NCI-H2107 (cell line): ENCODE measurements at places on chromosomes 2 and 18.

GRCh38 chr18:28110924-28111323, 66.0 kb downstream of the CDH2 start:
- no peak for DNase-seq

DNA sequence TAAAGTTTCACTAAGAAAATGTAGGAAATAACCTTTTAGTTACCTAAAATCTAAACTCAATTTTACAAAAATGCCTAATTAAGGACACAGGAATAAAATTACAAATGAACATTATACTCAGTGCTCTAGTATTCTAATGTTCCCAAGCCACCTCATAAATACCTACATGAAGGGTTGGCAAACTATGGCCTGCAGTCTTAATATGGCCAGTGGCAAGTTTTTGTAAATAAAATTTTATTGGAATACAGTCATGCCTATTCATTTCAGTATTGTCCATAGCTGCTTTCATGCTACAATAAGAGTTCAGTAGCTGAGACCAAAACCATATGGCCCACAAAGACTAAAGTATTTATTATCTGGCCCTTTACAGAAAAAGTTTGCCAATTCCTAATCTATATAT, 53.8 kb downstream of the SS18 start:
- no peak for DNase-seq

- DNase-seq, result no peak
Observed at GRCh38 chr2:230694241-230694640, 18.4 kb upstream of the CAB39 start.

GRCh38 chr2:156526950-156527636, 90.9 kb downstream of the GPD2 start:
- DNase-seq, result no peak

GRCh38 chr18:62621546-62621945, 93.8 kb upstream of the PHLPP1 start:
- DNase-seq, result no peak

DNA sequence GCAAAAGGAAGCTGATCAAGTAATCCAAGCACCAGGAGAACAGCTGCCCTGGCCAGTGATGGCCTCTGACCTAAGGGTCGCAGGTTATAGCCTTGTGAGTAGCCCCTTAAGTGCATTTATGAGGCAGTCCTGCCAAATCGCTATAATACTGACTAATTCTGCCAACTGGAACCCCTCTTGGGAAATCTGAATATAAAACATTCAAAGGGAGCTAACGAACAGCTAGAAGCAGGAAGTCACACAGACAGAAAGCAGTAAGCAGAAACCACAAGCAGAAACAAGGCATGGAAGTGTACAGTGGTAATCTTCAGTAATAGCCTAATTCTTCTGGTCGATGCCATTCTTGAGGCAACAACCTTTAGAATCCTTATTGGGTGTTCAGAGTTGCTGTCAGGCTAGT, 521.3 kb downstream of the METTL4 start:
- no peak for DNase-seq

DNA sequence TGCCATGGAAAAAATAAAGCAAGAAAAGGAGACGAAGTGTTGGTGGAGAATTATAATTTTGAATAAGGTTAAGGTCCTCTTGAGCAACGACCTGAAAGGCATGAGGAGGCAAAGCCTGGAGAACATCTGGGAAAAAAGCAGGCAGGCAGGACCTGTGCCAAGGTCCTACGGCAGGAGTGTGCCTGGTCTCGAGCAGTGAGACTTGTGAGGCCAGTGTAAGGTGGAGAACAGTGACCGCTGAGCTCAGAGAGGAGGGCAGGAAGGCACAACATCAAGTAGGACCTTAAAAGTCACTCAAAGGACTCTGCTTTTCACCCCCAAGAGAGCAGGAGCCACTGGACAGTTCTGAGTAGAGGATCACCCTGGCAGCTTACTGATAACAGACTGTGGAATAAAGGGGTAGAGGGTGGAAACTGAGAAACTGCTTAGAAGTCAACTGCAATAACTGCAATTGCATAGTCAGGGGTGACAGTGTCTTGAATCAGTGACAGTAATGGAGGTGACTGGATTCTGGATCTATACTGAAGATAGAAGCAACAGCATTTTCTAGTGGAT, 3.5 kb downstream of the NOL10 start:
- DNase-seq, result no peak

- no peak for DNase-seq
Observed at GRCh38 chr2:40192864-40193669, 258.8 kb downstream of the SLC8A1 start.

- DNase-seq, result no peak
Observed at GRCh38 chr2:19041434-19042041, 316.9 kb downstream of the OSR1 start.

DNA sequence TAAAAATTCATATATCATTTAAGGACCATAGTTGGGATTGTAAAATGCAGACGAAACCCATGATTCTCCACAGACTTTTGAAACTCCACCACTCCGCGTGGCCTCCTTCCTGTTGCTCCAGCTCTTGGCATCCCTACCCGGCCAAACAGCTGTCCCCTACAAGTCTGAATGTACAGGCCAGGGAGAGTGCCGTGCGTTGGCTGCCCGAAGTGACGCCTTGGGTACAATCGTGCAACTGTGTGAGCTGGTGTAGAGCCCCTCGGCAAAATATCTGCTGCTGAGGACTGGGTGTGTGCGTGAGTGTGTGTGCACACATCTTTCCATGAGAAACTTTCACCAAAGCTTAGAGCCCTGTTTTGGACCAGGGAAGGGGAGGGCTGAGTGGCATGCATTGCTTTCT, 43.8 kb upstream of the ZNF516 start:
- DNase-seq, result no peak

- DNase-seq, result no peak
Observed at GRCh38 chr2:64338910-64339500, 115.0 kb upstream of the LGALSL start.

DNA sequence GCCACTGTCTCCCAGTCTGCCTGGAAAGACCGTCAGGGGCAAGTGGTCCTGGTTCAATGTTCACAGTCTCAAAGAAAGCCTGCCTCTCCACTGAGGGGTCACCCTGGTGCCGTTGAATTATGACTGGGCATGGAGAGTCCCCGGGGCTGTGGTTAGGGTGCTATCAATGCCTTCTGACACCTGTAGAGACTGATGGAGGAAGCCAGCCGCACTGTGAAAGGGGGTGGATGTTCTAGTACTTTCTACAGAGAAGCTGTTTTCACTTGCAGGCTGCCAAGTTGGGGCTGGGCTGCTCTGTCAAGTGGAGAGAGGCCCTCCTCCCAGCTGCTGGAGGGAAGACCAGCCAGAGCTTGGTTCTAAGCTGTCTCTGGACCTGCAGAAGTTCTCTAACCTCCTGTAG, 80.5 kb downstream of the BCL2L11 start:
- no peak for DNase-seq

GRCh38 chr2:41723526-41723925, 324.3 kb upstream of the PKDCC start:
- DNase-seq, result no peak

DNA sequence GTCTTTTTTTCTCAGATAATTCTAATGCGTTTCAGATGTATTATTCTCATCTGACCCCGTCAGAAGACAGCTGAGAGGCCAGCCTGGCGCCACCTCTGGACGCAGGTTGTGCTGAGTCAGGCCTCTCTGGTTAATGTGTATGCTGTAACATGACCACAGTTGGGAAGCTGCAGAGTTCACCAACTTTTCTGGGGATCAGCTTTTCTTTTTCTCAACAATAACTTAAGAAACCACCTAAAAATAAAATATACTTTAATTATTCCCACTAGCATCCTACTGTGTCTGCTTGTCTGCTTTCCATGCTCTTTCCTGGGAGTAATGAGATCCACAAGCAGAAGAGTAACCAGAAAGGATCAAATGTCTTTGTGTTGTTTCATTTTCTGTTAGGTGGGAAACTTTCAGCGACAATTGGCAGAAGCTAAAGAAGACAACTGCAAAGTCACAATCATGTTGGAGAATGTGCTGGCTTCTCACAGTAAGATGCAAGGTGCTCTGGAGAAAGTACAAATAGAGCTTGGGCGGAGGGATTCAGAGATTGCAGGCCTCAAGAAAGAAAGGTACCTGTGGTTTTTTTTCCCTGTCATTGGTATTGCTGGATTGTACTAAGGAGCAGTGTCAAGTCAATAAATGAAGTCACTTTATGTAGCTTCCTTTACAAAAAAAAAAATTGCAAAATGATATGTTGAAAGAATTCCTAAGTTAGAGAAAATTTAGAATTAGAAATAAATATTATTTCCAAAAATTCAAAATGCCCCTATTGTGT, 79.8 kb downstream of the CCDC150 start:
- no peak for DNase-seq

- DNase-seq, result no peak
Observed at GRCh38 chr2:32522770-32523169, 105.1 kb upstream of the TTC27 start.

GRCh38 chr2:167181688-167182087, 293.4 kb downstream of the XIRP2 start:
- no peak for DNase-seq

DNA sequence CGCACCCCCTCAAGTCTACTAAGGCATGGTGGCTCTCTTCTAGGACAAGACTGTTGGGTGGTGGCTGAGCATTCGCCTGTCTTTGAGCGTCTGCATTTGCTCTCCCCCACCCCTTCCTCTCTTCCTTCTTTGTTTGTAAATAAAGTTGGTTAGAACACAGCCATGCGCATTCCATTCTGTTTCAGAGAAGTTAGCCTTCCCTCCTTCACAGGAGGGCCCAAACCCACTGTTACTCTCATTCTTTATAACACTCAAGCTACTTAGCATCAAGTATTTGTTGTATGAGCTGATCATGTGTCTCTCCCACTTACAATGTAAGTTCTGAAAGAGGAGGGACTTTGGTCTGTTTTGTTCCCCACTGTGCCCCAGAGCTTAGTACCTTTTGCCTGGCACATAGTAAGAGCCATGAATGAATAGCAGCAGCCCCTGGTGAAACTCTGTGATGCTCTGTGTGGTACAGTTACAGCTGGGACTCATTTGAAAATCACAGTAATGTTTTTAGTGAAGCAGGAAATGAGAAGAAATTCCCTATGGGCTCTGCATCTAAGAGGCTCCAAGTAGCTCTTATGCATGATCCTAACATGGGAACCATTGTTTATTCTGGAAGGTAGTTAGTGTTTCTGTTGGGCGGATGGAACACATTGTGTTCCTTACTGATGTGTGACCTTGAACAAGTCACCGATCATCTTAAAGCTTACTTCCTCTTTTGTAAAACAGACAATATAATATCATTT, 7.7 kb downstream of the MGAT5 start:
- DNase-seq, result no peak

- DNase-seq, result no peak
Observed at GRCh38 chr2:133906926-133907325, 338.7 kb upstream of the NCKAP5 start.

DNA sequence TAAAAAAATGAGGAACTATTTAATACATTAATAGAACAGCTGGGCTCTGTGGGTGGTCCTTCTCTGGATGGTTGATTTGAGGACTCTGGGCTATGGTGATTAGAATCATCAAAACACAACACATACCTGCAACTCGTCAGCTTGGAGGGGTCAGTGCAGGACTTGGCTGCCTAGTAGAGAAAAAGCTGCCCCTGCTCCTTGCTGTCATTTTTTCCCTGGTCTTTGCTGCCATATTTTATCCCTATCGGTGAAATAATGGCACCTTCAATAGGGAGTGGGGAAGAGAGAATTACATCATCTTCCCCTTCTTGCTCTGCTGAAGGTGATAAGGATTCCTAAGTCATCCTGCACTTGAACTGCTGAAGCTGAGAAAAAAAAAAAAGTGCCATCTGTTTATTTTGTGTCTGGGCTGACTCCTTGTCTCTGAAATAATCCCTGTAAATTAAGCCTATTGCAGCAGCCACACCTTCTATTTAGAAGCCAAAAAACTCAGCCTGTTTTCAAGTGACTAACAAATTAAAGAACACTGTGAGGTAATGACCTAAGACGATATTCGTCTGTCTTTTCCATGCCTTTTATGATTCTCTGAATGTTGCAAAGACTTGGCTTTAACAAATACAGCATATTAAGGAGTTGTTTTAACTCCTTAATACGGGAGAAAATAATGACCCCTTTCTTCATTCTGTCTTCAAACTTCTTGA, 89.3 kb downstream of the ACVR1 start:
- DNase-seq, result no peak

- DNase-seq, result no peak
Observed at GRCh38 chr18:75223687-75224347, 13.2 kb downstream of the TSHZ1 start.

GRCh38 chr18:4589056-4589800, 134.1 kb upstream of the DLGAP1 start:
- DNase-seq, result no peak

GRCh38 chr2:196546151-196546919, 93.2 kb upstream of the CCDC150 start:
- DNase-seq, result no peak

GRCh38 chr2:27502142-27502541, 5.5 kb downstream of the GCKR start:
- no peak for DNase-seq

DNA sequence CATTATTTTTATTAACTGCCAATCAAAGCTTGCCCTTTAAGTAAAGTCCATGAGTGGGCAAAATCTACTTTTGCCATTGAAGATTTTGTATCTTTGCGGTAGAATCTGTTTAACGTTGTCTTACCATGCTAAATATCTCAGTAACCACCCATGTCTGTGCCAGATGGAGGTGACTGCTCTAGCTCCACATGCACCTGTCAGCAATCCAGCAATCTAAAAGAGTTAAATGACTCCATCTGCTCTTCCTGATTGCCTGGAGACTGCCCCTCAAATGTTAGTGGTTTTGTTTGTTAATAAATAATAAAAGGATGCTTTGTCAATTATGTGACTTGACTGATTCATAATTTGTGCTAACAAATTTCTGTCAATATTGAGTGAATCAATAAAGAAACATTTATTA, 141.7 kb downstream of the RBM43 start:
- no peak for DNase-seq

DNA sequence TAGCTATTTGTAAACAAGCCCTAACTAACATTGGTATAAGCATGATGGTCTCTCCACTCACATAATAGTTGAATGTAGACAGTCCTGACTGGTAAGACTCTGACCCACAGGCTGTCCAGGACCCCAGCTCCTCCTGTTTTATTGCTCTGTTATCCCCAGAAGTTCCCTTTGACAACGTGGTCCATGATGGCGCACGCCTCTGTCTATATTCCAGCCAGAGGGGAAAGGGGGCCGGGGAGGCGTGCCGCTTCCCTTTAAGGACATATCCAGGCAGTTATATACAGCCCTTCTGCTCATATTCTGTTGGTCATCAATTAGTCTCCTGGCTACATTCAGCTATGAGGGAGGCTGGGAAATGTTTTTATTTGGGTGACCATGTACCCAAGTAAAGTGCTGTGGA, 6.7 kb downstream of the DYSF start:
- DNase-seq, result no peak

GRCh38 chr2:11029136-11029535, 117.4 kb downstream of the KCNF1 start:
- DNase-seq, result no peak

DNA sequence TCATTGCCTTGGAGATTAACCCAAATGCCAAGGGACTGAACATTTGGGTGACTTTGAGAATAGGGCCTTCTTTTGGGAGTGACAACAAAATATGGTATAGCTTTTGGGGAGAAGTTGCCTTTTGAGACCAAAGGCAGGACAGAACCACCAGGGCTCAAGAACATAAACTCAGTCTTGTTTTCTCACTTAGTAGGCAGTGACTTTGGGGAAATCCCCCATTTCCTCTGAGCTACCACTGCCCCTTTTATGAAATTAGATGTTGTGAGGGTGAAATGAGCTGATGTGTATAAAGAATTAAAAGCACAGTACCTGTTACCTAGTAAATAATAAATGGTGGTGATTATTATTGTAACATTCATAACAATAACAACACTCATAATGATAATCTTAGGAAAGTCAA, 36.5 kb downstream of the GPD2 start:
- DNase-seq, result no peak
